ENCODE measurements at places on chromosomes 1 and 21.

DNA sequence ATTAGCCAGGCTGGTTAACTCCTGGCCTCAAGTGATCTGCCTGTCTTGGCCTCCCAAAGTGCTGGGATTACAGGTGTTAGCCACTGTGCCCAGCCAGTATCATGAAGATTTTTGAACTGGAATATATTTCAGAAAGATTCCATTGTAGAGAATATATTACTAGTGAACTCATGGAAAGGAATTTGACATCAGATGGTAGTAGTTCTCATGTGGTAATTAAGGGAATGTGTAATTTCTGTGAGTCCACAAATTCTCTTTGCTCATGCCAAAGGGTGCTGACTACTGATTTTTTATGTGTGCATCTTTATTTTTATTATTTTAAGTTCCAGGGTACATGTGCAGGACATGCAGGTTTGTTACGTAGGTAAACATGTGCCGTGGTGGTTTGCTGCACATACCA, 10.4 kb downstream of the DTL start:
- DNase-seq: no peak

- no peak for DNase-seq
Measured at GRCh38 chr21:45588086-45588825, 46.0 kb upstream of the SLC19A1 start.

DNA sequence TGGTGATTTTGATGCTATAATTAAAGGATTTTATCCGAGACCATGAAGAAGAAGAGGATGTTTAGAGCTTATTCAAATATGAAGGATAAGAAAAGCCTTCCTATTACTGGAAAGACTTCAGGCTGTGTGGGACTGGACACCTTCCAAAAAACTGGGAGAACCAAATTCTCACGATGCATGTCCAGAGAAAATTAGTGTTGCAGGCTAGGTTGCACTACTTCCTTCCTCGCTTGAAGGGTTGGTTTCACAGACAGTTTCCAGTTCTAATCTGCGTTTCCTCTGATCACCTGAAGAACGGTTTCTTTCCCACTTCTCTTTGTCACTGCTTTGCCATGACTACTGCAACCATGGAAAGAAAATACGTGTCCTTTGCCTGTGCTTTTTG, 2.0 kb downstream of the MTARC2 start:
- no peak for DNase-seq

GRCh38 chr1:207131163-207131562, 27.1 kb downstream of the C4BPA start:
- DNase-seq: no peak

DNA sequence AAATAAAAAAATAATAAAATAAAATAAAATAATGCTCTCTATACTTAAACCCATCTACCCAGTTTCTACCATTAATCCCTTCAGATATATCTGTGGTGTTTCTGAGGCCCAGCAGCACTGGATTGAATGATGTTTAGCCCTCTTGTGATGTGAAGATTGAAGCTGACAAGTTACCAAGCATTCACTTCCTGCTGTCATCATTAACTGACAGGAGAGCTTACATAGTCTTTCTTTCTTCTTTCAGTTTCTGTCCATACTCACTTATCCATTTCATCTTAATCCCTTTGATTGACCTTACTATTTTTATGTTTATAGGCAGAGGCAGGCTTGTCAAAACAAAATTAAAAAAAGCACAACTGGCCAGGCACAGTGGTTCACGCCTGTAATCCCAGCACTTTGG, 38.8 kb upstream of the PGD start:
- DNase-seq: no peak

DNA sequence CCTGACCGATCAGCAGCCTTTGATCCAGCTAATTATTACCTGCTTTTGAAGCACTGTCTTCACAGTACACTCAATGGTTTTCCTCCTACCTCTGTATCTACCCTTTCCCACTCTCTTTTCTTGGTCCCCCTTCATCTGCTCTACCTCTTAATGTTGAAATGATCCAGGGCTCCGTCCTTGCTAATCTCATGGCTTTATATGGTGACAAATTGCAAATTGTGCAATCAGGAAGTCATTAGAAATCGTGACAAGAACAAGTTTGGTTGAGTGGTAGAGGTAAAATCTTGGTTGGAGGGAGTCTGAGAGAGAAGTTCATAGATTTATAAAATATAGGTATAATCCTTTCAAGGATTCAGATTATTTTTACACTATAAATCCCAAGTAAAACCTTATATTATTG, 9.6 kb upstream of the CYB5R1 start:
- no peak for DNase-seq

DNA sequence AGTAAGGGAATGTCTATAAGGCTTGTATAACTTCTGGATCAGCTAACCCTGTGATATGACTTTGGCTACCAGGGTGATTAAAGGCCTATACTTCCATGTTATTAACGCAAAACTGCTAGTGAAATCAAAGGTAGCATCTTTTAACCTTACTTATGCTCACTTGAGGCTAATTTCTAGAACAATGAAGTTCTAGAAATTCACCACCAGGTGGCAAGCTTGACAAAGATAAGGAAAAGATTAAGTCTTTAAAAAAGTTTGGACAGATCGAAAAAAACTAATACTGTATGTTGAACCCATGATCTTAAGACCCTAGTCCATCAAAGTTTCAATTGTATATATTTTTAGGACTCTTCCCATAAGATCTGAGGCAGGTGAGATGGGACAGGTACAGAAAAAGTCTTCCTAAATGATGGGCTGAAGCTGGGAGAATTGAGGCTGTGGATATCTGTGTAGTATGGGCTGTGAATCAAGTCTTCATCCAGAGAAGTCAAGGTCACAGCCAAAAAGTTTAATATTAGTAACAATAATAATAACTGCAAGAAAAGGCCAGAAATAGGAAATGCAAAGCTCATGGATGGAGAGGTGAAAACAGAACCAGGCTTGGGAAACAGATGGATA, 18.8 kb downstream of the KYAT3 start:
- DNase-seq: peak; percentile 7

GRCh38 chr1:61011561-61012263, 70.6 kb upstream of the NFIA start:
- DNase-seq: peak; percentile 93

DNA sequence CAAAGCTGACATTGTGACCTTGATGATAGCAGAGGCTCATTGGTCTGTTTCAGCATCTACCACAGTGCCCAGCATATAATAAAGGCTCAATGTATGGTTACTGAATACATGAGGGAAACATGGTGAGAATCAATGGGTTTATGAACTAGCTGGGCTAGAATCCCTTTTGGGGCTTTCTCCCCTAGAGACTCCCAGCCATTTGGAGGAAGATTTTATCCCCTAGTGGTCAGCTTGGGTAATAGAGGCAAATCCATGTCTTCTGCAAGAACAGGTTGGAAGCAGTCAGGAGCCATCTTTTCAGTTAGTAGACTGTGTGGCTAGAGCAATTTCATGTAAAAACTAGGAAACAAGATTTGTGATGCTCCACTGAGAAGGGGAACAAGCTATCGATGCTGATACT, 15.8 kb upstream of the REG4 start:
- no peak for DNase-seq

DNA sequence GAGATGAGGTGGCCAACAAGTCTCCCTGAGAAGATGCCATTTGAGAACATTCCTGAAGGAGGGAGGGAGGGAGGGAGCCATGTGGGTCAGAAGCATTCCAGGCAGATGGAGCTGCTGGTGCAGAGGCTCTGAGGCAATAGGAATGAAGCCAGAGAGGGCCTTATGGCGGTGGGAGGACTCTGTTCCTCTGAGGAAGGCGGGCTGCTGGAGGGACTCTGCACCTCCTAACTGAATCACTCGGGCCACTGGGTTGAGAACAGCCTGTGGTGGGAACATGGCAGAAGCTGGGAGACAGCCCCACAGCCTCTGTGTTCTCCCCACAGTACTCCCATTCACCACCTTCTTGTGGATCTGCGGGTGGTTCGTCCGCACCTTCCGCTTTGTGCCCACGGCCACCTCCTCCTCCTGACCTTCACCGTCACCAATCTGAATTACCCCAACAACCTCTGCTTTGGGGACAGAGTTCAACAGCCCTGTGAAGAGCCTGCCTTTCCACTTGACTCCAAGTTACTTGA, 2.4 kb upstream of the TMEM125 start:
- DNase-seq: no peak

DNA sequence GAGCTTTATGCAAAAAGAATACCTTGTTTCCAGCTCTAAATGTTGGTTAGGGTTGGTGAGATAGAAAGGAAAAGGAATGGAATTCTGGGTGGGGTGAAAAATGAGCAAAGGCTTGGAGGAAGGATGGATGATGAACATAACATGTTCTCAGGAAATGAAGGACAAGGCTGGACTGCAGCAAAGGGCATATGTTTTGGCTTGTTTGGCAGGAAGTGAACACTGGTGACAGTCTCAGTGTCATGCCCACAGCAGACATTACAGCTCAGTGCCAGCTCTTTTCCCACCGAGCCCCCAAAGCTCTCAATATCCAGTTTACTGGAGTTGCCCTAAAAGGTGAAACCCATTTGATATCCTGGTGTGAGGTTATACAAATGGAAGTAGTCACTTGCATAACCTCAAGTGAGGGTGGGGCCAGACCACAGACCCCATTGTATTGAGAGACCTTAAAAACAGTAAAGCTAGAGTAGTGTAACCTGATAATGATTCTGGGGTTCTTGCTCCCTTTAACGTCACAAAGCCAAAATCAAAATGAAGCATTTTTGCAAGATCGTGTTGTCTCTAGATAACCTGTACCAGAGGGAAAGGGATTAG, 270.6 kb downstream of the NFIA start:
- DNase-seq: no peak

GRCh38 chr1:46506470-46507219, 17.0 kb downstream of the DMBX1 start:
- DNase-seq: no peak

DNA sequence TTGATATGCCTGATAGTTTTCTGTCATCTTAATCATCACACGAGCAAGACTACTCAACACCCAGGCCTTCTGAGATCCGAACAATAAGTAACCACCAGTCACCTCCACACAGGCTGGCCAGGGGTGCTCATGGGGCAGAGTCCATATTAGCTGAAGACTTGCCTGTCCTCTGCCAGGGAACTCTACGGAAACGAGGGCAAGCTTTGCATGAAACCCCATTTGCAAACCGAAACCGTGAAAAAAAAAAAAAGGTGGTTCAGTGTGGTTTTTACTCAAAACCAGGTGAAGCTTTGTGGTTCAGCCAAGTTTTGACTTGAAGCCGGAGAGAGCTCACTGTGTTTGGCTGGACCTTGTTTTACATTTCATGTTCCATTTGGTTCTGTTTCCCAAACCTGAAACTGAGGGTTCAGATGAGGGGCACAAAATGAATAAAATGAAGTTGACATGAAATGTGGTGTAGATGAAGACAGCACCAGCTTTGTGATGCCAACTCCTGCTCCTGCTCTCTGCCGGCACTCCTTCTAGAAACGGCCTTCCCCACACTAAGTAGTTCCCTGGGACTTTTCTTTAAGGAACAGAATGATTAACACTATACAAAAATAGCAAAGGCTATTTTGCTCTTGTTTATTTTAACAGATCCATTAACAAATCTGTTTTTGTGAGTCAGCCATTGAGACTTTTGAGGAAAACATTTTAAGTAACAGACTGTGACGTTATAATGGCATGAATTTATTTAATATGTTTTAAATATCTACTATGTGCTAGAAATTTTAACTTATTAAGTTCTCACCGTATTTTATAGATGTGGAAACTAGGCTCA, 74.7 kb downstream of the RUNX1 start:
- DNase-seq: no peak

DNA sequence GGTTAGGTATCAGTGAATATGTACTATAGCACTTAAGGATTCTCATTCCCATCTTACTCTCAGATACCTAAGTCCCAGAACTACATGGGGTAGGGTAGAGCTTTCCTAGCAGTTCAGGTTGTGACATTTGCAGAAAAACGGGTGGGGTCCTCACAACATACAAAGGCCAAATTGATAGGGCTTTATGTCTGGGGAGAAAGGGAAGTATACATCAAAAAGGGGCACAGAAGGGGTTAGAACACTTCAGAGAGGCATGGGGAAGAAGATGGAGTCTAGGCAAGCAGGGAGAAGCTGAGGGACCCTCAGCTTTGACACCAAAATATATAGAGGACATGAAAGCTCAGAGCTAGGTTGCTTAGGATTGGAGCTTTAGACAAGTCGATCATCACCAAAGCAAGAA, 3.6 kb downstream of the UROD start:
- DNase-seq: no peak

DNA sequence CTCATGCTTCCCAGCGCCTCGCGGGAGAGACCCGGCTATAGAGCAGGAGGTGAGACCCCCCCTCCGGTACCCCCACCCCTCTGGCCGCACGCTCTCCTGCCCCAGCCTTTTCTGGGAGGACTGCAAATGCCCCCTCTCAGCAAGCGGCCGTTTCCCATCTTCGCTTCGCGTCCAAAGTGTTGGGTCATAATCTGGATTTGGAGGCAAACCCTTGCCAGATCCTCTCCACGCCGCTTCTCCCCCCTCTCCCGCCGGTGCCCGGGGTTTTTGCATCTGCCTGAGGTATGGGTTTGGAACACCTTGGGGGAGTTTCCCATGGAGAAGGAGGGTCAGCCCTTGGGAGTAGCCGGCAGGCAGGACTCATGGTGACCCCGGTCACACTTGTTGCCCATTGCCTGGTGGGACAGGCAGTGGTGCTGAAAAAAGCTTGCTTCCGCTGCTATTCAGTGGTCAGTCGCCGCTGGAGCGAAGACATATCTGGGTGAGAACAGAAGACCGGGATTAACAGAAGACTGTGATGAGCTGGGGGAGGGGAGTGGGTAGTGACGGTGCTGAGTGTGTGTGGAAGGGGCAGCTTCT, 935 bp downstream of the KCNK2 start:
- DNase-seq: no peak

- DNase-seq: no peak
Measured at GRCh38 chr1:82377201-82377884, 576.6 kb downstream of the ADGRL2 start.

DNA sequence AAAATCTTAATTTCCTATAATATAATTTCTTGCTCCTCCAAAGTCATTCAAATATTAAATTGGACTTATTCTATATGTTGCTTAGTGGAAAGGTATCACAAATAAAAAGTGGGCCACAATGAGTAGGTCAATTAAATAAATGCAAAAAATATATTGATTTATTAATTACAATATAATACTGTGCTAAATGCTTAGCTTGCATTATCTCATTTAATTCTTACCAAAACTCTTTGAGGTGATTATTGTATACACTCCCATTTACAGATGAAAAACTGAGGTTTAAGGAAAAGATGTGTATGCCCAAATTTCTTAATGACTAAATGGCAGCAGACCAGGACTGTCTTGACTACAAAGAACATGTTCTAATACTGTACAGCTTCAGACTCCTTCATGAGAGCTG, 325.3 kb upstream of the SGIP1 start:
- no peak for DNase-seq

GRCh38 chr1:204190212-204191211, 5.8 kb downstream of the KISS1 start:
- peak; percentile 38 for DNase-seq

DNA sequence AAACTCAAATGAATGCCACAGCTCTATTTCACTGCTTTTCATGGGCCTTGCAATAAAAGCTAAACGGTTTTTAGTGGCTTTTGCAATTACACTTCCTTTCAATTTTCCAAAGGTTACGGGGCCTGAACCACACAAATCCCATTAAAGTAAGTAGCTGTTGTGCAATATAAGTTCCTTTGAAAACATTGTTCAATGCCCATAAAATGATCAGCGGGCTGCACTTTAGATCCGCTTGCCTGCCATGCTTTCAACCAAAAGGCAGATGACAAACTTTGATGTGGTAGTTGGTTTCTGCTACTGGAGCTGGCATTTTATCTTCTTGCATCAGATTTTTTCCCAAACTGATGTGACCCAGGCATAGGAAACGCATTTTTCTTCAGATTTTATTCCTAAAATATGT, 50.2 kb downstream of the PRRX1 start:
- DNase-seq: no peak

Measured in DMS79 treated with DMSO at 0.1 percent for 48 hours (cell line).